A673 (cell line): ENCODE measurements at places on chromosomes 5 and 9.

DNA sequence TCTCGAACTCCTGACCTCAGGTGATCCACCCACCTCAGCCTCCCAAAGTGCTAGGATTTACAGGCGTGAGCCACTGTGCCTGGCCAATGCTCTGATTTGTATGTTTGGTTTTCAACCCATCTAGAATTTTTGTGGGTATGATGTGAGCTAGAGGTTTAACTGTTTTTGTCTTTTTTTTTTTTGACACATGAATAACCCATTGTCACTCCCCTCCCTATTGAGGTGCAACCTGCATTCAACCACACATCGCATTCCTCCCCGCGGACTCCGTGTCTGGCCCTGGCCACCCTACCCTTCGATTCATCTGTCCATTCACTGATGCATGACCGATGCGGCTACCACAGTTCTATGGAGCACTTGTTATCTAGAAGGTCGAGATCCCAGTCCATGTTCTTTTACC, 9.5 kb upstream of the FAM163B start:
- DNase-seq = no peak

- no peak for DNase-seq
Observed at GRCh38 chr5:52920929-52921328, 68.2 kb upstream of the ITGA2 start.

DNA sequence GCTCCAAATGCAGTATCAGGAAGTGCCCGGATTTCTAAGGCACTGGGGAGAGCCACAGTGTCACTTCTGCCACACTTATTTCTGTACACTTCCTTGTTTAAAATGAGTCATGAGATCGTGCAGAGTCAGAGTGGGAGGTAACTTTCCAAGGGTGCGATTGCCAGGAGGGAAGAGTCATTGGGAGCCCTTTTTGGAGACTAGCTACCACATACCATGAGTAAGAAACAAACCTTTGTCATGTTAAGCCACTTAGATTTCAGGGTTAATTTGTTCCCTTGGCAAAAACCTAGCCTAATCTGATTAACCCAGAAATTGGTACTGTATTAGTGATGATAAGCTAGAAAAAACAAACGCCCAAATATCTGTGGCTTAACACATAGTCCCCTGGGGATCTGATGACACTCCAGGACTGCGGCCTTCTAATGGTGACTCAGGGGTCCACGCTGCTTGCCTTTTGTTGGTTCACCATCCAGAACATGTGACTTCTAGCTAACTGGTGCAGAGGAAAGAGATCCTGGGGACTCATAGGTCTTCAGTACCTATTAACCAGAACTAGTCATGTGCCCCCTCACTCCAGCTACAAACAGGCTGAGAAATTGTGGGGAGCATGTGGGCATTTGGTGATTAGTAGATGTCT, 48.6 kb upstream of the TLE1 start:
- no peak for DNase-seq

GRCh38 chr9:70798018-70798417, 323.4 kb downstream of the TRPM3 start:
- DNase-seq = no peak

DNA sequence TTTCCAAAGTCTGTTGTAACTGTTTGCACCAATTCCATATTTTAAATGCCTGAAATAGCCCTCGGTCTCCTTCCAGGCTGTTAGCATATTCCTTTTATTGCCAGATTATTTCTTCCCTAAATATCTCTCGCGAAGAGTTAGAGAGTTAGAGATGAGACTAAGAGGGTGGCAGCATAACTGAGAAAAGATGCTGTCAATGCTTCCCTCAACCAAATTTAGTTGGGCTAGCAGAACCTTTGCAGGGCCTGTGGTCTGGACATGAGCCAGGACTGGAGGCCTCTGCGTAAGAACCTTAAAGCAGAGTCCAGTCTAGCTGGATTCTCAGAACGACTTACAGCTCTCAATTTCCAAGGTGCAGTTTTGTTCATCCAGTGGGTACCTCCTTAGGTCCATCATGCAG, 135.9 kb downstream of the GABRB2 start:
- DNase-seq = no peak

GRCh38 chr5:749101-749670, 35.3 kb downstream of the ZDHHC11B start:
- DNase-seq = no peak

- no peak for DNase-seq
Observed at GRCh38 chr5:125129151-125129806, 382.8 kb upstream of the ZNF608 start.

- no peak for DNase-seq
Observed at GRCh38 chr5:179123109-179123426, 62.9 kb downstream of the ZNF354C start.

DNA sequence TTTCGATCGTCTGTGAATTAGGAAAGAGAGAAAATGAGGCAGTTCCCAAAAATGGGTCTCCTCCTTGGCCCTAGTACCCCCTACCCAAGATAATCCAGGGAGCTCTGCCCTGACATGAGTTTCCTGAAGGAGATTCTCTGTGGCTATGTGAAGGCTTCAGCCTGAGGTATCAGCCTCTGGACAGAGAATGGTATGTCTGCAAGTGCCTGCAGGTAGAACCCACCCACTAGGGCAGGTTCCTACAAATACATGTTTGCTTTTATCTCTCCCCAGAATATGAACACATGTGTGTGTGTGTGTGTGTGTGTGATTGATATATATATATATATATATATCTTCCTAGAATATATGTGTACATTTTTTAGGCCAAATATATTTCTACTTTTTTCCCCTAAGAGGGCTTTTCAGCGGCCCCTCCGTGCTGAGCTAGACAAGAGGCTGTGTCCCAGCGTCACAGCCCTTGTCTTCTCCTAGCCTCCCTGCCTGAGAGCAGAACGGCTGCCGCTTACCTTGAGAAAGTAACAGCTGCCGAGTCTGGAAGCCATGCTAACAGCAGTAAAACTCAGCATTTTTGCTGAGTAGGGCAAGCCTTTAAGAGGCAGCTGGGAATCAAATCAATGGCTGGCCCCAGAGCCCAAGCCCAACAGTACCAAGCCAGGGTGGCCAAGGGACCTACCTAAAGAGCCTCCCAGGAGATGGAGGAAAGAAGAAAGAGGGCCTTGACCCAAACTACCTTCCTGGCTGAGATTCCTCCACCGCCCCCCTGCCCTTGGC, 2.1 kb downstream of the BRINP1 start:
- DNase-seq = no peak

- no peak for DNase-seq
Observed at GRCh38 chr9:136584934-136585333, 39.1 kb upstream of the NOTCH1 start.

GRCh38 chr5:138979684-138980280, 104.6 kb upstream of the LRRTM2 start:
- no peak for DNase-seq

DNA sequence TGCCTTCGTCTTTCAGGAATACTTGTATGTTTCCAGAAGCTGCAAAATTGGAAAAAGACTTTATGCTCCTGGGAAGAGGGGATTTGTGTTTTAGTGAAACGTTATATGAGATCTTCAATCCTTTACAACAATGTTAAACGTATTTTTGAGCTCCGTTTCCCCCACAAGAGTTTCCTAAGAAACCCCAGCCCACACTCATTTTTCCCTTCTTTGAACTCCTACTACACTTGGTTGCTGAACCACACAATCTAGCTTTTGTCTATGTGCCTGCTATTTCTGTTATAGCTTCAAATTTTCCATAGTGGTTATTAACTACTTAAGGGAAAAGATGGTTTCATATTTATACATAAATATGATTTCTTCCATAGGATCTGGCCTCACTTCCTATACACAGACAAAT, 238.6 kb upstream of the ACTBL2 start:
- DNase-seq = no peak

- DNase-seq = no peak
Observed at GRCh38 chr5:31990081-31990650, 184.0 kb downstream of the GOLPH3 start.

- DNase-seq = no peak
Observed at GRCh38 chr5:122175852-122176251, 46.5 kb downstream of the ZNF474 start.

- no peak for DNase-seq
Observed at GRCh38 chr5:141940695-141941271, 17.1 kb downstream of the DELE1 start.

DNA sequence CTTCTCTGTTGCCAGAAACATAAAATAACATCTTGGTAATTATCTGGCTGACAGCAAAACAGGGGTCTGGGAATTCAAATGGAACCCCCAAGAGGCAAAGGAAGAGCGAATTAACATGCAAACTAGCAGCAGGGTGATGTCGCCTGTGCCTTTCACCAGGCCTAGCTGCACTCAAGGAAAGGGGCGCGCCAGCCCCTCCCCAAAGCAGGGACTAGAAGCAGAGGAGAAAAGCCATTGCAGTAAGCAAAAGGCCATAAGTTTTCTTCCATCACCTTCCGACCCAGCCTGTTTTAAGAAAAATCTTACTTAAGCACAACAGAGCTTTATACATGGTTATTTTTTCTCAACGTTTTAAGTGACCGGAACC, 539 bp downstream of the POC5 start:
- DNase-seq = no peak

GRCh38 chr5:132459031-132459982, 31.3 kb downstream of the IRF1 start:
- no peak for DNase-seq

DNA sequence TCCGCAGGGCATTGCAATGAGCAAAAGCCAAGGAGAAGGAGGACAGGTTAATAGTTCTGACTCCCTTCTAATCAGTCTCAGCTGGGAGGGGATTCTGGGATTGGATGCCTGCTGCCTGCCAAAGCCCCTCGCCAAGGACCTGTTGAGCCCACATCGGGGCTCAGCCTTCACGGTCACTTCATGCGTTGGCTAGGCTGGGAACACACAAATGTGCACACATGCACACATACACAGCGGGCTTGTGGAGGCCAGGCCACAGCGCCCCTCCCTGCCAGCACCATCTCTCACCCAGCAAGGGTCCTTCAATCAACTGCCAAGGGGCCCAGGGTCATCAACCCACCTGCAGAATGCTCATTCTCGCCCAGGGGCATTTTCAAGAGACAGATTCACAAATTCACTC, 113.9 kb downstream of the C5orf15 start:
- no peak for DNase-seq

DNA sequence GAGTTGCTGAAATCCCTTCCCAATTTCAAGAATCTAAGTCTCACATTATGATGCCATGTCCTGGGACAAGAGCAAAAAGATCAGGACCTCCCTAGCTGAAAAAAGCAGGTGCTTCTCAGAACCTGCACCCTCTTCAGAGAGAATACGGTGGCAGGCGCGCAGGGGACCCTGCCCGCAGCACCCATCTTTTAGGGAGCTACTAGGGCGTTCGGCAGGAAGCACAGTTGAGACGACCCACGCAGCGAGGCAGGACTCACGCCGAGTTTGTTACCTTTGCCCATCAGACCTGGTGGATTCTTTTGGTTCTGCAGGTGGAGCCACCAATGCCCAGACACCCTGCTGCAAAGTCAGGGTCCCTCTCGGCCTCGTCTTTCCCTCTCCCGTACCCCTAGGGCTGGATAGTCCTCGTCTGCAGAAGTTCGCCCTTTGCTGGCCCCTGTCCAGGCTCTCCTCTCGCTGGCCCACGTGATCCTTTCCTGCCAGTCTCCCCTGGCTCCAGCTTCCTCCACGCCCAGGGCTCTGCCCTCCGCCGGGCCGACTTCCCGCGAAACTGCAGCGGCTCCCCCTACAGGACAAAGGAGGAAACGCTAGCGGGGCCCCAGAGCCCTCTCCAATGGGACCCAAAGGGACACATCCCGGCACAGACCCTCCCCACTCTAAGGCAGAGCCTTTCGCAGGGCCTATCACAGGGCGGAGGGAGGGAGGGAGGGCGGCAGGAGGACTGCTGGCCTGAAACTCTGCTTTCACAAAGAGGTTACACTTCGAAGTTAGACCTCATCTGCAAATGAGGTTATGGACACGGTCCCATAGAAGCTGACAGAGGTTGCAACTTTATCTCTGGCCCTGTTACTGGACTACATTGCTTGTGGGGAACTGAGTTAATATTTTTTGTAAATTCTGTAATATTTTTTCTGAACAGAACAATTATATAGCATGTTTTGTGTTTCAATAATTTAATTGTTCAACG, 28.8 kb downstream of the TMEM174 start:
- peak; percentile 87 for DNase-seq

GRCh38 chr5:64859881-64860280, 91.2 kb downstream of the CWC27 start:
- no peak for DNase-seq

DNA sequence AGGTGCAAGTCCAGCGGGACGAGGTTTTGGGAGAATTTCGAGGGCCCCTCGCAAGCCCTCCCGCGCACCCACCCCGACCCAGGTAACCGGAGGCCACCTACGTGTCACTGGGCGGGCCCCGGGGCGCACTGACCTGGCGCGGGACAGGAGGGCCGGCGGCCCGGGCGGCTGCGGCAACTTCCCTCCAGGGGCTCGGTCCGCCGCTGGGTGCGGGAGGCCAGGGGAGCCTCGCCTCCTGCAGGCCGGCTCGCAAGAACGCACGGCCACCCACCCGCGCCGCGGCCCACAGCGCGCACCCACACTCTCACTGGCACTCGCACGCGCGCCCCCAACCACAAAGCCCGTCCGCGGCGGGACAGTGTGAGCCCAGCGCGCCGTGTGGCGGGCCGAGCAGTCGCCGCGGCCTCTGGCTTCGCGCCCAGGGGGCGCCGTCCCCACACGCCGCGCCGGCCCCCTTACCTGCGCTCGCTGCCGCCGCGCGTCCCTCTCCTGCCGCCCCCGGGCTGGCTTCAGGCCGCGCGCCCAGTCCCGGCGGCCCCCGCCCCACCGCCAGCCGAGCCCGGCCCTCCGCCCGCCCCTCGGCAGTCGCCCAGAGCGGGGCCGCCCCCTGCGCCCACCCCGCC, 451 bp downstream of the LPAR1 start:
- DNase-seq = peak; percentile 53

GRCh38 chr5:174423558-174423957, 300.8 kb upstream of the MSX2 start:
- no peak for DNase-seq

DNA sequence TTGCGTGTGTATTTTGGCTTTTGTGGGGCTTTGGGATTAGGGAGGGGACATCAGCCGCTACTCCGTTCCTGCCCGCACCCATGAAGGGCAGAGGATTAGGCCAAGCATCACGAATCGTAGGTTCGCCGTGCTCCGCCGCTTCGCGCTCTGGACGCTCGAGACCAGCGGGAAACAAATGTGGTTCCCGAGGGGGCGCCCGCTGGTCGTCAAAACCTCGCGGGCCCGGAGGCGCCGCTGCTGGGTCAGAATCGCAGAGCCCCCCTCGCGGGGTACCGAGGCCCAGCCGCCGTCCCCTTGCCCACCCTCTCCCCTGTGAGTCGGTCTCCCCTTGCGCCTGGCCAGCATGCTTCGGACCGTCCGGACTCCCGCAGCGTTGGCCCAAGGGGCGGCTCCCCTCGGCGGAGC, 2.3 kb upstream of the PAX5 start:
- DNase-seq = peak; percentile 62

GRCh38 chr5:101943784-101944183, 352.3 kb downstream of the SLCO4C1 start:
- DNase-seq = peak; percentile 41

DNA sequence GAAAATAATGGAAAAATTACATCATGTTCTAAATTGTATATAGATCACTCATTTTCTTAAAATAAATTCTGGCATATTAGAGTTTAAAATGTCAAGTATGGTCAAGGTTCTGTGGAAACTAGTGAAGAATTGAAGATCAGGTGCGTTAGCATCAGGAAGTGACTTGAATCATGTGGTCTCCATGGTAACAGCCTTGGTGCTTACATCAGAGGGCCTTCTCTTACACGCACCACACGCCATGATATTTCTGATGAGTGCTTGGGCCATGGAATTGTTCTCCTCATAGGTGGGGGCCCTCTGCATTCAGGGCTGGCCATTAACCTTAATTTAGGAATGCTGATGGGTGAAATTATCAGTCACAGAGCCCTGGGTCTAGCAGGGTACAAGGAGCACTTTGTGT, 288.1 kb upstream of the EFNA5 start:
- no peak for DNase-seq

GRCh38 chr5:17373406-17373805, 124.6 kb upstream of the TAF11L2 start:
- DNase-seq = no peak
